NCI-H1436 (cell line): ENCODE measurements at places on chromosomes 2 and 18.
A peak's percentile ranks its signal among the peaks of the same experiment; 100 is the strongest.

DNA sequence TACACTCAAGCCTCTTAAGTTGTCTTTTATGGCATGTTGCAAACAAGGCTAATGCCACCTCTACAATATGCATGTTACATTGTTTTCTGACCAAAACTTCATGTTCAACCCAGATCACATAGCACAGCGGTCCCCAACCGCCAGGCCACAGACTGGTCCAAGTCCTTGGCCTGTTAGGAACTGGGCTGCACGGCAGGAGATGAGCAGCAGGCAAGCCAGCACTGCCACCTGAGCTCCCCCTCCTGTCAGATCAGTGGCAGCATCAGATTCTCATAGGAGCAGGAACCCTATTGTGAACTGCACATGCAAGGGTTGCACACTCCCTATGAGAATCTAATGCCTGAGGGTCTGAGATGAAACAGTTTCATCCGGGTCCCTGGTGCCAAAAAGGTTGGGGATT lies 324.8 kb upstream of the CHAC2 start:
- DNase-seq = no peak

GRCh38 chr2:181408861-181409260 lies 48.3 kb upstream of the ITGA4 start:
- no peak for DNase-seq

DNA sequence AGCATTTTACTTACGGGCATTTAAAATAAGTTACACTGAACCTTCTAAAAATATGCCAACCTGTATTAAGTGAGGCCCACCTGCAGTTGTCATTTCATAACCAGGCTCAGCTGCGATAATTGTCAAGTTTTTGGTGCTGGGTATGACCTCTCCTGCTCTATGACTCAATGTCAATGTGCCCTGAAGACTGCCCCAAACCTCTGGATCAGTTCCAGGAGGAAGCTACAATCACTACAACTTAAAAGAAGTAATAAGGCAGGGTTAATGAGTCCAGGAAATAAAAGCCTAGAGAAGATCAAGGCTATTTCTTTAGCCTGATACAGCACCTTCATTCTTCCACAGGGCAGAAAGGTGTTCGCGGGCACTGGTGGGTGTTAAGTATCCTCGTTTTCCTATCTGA lies 22.9 kb downstream of the POLR1A start:
- no peak for DNase-seq

- DNase-seq = no peak
These were observed 1.1 kb downstream of the DSC3 start for GRCh38 chr18:31041271-31042083.

DNA sequence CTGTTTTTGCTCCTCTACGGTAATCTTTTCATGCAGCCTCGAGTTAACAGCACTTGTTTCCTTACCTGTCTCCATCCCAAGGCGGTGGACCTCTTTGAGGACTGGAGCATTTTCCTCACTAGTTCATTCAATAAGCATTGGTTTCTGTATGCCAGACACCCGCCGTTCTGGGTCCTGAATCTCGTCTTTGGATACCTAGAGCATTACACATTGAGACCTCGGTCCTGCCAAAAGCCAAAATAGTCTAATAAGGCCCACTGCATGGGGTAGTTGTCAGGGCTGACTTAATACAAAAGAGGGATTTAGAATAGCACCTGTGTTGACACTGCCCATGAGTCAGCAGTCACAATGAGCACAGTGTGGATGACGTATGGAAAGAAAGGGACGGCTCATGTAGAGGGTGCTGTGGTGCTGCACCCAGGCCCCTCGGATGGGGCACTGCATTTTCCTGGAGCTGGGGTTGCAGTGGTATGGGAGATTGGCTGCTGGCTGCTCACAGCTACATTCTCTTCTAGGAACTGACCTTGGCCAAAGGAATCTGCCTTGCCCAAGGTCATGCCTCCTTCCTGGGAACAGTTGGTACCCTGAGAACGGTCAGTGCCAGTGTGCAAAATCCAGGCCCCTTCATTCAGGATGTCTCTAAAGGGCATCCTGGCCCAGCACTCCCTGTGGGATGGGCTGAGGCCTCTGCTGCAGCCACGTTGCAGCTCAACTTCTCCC lies 126.9 kb upstream of the NCK2 start:
- peak; percentile 55 for DNase-seq

DNA sequence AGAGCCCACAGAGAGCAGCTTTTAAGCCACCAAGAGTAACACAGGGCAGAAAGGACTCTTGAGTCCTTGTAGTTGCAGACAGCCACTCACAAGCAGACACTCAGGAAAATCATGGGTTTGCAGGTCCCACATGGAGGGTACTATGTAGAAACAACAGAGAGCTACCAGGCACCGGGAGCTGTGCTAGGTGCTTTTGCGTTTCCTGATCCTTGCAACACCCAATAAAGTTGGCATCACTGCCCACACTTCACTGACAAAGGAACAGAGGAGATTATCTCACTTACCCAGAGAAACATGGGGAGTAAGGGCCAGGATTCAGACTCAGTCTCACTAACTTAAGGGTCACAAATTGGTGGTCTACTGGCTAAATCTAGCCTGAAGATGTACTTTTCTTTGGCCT lies 32.5 kb upstream of the BZW1 start:
- DNase-seq = no peak
